ENCODE measurements at places on chromosomes 2 and 18.

GRCh38 chr2:25286723-25287483 is 54.8 kb downstream of the DNMT3A start:
- DNase-seq = no peak

GRCh38 chr18:44098551-44099098 is 582.1 kb upstream of the SETBP1 start:
- DNase-seq = no peak

GRCh38 chr2:17543848-17544247 is 3.4 kb downstream of the VSNL1 start:
- DNase-seq = no peak

DNA sequence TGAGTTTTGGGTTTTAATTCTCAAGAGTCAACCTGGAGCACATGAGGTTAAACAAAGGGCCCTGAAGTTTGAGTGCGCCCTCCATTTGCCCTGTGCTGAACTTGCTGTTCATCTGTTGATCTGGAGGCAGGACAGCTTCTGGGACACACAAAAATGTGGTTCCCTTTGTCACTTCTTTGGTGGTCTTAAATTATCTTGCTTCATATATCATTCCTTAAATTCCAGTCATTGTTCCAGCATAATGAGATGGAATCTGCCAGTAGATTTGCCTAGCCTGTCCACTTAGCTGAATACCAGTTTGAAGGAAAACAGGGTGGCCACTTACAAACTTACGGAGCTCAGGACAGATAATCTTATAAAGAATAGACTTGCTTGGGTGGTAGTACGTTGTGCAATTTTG is 916 bp downstream of the CETN1 start:
- DNase-seq = no peak

- no peak for DNase-seq
Measured at GRCh38 chr2:231111987-231112386, 12.9 kb downstream of the HTR2B start.

GRCh38 chr2:26701596-26701995 is 9.1 kb downstream of the KCNK3 start:
- DNase-seq = no peak

GRCh38 chr18:35641916-35642315 is 60.4 kb downstream of the GALNT1 start:
- DNase-seq = no peak

- no peak for DNase-seq
Measured at GRCh38 chr2:229612384-229612971, 101.9 kb downstream of the DNER start.

- DNase-seq = no peak
Measured at GRCh38 chr2:18950361-18950851, 361.0 kb upstream of the NT5C1B start.

DNA sequence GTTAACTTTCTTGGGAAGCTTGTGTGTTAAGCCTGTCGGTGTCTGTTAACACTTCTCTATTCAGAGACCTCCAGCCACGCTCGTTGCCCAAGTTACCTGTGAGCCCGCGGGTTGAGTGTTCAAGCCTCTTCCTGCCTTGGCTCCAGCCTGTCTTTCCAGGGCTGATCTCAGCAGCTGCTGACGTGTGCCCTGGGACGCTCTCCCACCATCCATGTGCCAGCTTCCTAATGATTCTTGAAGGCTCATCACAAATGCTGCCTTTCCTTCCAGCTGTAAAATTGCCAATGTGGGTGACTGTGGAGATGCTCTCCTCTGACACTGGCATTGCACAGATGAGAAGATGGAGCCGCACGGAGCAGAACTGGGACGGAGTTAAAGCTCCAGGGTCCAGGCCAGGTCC is 6.1 kb downstream of the RNF144A start:
- DNase-seq = no peak

DNA sequence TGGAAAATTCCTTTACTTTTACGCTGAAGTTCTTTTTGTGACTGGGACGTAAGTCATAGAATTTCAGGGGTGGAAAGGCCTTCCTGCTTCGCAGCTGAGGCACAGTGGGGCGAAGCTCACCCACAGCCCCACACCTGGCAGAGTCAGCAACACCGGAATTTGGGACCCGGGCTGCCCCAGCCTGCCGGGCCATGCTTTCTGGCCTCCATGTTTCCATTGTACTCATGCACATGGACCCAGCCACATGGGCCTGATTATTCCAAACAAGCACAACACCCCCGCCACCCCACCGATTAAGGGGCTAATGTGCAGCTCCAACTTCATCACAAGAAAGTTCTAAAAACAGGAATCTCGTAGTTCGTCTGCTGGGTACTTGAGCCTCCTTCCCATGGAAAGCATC is 82.5 kb downstream of the CABLES1 start:
- DNase-seq = no peak

DNA sequence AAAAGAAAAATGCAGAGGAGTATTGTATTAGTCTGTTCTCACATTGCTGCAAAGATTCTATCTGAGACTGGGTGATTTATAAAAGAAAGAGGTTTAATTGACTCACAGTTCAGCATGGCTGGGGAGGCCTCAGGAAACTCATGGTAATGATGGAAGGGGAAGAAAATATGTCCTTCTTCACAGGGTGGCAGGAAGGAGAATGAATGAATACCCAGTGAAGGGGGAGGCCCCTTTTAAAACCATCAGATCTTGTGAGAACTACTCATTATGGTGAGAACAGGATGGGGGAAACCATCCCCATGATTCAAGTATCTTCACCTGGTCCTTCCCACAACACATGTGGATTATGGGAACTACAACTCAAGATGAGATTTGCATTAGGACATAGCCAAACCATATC is 9.1 kb upstream of the PLCL1 start:
- DNase-seq = no peak

- no peak for DNase-seq
Measured at GRCh38 chr2:131413785-131414184, 49.8 kb upstream of the RAB6D start.

All from NCI-H2107 (cell line).